Activated CD4-positive, alpha-beta T cell treated with anti-CD3 and anti-CD28 coated beads for 36 hours (primary cell): ENCODE measurements at places on chromosomes 3 and 15. TPM values are rescaled to one million over a fixed set of nuclear protein-coding genes. Genes with fewer than 3 reads are reported as not detected.

GRCh38 chr3:143565951-143566350, 282.3 kb downstream of the SLC9A9 start:
- DNase-seq = no peak
- no peak overlapping the region for H3K4me3 ChIP-seq
- no peaks in the 10 kb centered on the region for H3K27me3 ChIP-seq
- no peak overlapping the region for H3K27ac ChIP-seq

GRCh38 chr15:33242165-33242564, 47.7 kb upstream of the FMN1 start:
- no peaks in the 10 kb centered on the region for H3K27me3 ChIP-seq
- DNase-seq = peak; percentile 56

GRCh38 chr3:119223511-119223910, 17.2 kb downstream of the B4GALT4 start:
- H3K4me3 ChIP-seq = no peak overlapping the region
- no peaks in the 10 kb centered on the region for H3K27me3 ChIP-seq
- H3K36me3 ChIP-seq = peaks cover 58% of the 10 kb centered on the region
- no peak for DNase-seq
- peaks cover 68% of the 10 kb centered on the region for H3K4me1 ChIP-seq

DNA sequence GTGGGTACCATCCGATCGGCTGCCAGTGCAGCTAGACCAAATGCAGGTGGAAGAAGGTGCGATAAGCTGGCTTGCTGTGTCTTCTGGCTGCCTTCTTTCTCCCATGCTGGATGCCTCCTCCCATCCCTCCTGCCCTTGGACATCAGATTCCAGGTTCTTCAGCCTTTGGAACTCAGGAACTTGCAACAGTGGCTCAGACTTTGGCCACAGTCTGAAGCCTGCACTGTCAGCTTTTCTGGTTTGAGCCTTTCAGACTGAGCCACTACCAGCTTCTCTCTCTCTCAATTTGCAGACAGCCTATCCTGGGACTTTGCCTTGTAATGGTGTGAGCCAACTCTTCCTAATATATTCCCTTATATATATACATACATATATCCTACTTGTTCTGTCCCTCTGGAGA, 485.5 kb downstream of the FHIT start:
- no peak for DNase-seq
- no peak overlapping the region for H3K27ac ChIP-seq
- H3K36me3 ChIP-seq = no peaks in the 10 kb centered on the region
- H3K27me3 ChIP-seq = no peaks in the 10 kb centered on the region

GRCh38 chr15:60830479-60830878, 351.5 kb upstream of the ICE2 start:
- H3K4me1 ChIP-seq = peaks cover 7% of the 10 kb centered on the region
- H3K27me3 ChIP-seq = no peaks in the 10 kb centered on the region
- no peaks in the 10 kb centered on the region for H3K36me3 ChIP-seq
- DNase-seq = no peak
- H3K27ac ChIP-seq = no peak overlapping the region

DNA sequence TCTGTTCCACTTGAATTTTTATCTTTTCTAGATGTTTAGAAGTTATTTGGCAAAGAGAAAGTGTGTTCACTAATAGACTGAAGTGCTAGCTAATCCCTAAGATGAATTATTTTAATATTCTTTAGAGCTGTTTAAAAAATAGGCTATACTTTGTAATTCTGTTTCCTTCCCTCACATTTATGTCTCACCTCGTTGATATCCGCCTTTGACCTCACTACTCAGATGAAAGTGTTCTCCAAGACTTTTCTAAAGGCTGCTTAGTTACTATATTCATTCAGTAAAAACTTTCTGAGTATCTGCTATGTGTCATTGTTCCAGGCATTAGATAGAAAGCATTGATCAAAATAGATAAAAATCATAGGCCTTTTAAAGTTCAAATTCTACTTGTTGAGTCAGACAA, 38.3 kb downstream of the HMG20A start:
- no peaks in the 10 kb centered on the region for H3K27me3 ChIP-seq
- no peak overlapping the region for H3K4me3 ChIP-seq
- peaks cover 19% of the 10 kb centered on the region for H3K36me3 ChIP-seq
- DNase-seq = no peak
- peaks cover 32% of the 10 kb centered on the region for H3K4me1 ChIP-seq

DNA sequence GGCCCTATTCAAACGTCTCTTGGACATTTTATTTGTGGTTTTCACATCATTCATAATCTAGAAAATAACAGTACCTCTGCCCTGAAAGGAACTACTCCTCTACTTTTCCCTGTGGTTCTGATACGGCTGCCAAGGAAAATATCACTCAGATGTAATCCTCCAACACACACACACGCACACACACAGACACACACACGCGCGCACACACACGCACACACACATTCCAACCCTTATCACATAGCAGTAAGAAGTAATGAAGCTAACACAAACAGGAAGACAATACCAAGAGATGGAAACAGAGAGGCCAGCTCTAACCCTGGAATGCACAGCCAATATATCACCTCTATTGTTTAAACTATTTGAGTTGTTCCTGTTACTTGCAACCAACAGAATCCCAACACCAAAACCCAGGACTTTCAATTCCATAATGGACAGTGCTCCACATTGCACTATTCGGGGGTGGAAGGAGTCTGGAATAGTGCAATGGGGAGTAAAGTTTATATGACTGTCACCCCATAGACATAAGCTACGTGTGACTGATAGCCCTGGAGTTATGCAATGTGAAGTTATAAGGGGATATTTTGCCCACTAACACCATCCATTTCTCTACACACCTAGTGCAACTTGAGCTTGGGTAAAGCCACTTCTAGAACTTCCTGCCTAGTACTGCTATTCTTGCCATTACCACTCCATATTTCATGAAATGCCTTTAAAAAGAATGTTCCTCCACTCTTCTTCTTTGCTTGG, 71.3 kb upstream of the FNDC3B start:
- H3K27me3 ChIP-seq = no peaks in the 10 kb centered on the region
- no peak overlapping the region for H3K27ac ChIP-seq
- no peaks in the 10 kb centered on the region for H3K36me3 ChIP-seq
- H3K4me3 ChIP-seq = no peak overlapping the region
- DNase-seq = no peak
- H3K4me1 ChIP-seq = peaks cover 2% of the 10 kb centered on the region

GRCh38 chr15:56532721-56533460, 68.0 kb upstream of the MNS1 start:
- H3K27ac ChIP-seq = no peak overlapping the region
- no peaks in the 10 kb centered on the region for H3K36me3 ChIP-seq
- H3K4me1 ChIP-seq = peaks cover 1% of the 10 kb centered on the region
- no peak for DNase-seq
- H3K27me3 ChIP-seq = no peaks in the 10 kb centered on the region

DNA sequence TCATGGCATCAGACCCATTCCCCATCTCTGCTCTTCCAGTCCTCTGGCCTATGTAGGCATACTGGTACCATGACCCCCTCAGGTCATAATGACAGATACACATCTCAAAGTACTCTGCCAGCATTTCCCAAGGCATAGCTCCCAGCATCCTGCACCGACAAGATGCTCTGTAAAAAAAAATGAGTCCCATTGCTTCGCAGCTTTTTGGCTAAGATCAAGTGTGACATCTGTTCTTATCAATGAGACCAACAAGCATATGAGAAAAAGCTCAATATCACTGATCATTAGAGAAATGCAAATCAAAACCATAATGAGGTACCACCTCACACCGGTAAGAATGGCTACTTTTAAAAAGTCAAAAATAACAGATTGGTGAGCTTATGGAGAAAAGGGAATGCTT, 463.9 kb upstream of the PROK2 start:
- no peaks in the 10 kb centered on the region for H3K27me3 ChIP-seq
- no peak overlapping the region for H3K4me3 ChIP-seq
- H3K4me1 ChIP-seq = no peaks in the 10 kb centered on the region
- H3K27ac ChIP-seq = no peak overlapping the region
- no peak for DNase-seq
- no peaks in the 10 kb centered on the region for H3K36me3 ChIP-seq

- peak overlapping the region; percentile 94 for H3K4me3 ChIP-seq
- peaks cover 41% of the 10 kb centered on the region for H3K36me3 ChIP-seq
- H3K27me3 ChIP-seq = no peaks in the 10 kb centered on the region
Observed at GRCh38 chr3:88058306-88058580, 562 bp downstream of the CGGBP1 start.

Gene MUC20
- total RNA-seq = 0.54 TPM

Gene SLC22A13
- total RNA-seq = 0.21 TPM

Gene OR5H15
- total RNA-seq = not detected

Gene TMEM266
- total RNA-seq = not detected

Gene FBXO40
- not detected for total RNA-seq

Gene GAP43
- not detected for total RNA-seq

Gene PRKCD
- total RNA-seq = 26.5 TPM
